ENCODE measurements at places on chromosomes 7 and 10. TPM values are rescaled to one million over a fixed set of nuclear protein-coding genes. Genes with fewer than 3 reads are reported as not detected.

The TAS2R5 gene
- 13.3 TPM for total RNA-seq

GRCh38 chr10:5618042-5618441 lies 48.4 kb downstream of the ASB13 start:
- no peak for DNase-seq

- no peak for DNase-seq
These were observed 71.8 kb upstream of the PPIF start for GRCh38 chr10:79275431-79275851.

DNA sequence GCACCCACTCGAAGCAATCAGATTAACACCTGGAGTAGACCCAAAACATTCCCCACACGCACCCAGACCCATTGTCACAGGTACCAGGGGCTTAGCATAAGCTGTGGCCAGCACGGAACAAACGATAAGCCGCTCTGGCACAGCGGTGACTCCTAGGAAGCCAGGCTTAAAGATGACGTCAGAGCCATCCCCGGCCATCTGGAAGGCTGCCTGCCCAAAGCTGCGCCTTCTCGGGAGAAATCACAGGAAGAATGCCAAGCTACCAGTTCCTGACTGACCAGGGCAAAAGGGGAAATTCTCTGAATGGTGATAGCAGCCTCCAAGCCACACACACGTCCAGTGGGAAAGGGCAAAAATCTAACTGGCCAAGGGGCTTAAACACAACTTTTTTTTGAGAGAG lies 13.0 kb upstream of the WIPI2 start:
- peak; percentile 83 for DNase-seq

DNA sequence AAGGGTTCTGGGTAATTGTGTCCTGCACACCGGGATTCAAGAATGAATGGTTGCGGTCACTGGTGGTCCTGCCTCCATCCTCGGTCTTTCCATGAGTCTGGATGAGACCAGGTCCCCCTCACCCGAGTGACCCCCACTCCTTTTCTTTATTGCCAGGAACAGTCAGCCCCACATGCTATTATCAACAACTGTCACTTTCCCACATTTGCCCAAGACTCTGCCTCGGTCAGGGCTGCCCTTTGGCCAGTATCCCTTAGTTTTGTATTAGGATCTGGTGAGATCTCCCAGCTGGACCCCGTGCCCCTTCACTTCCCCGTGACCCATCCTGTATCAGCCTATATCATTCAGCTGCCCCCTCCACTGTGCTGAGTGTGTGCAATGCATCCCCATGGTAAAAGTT lies 288.3 kb downstream of the ADARB2 start:
- DNase-seq = no peak

GRCh38 chr10:60257767-60258428 lies 131.8 kb downstream of the ANK3 start:
- no peak for DNase-seq

- DNase-seq = peak; percentile 69
These were observed 80.0 kb downstream of the C7orf25 start for GRCh38 chr7:42831718-42832522.

Measured in testis (tissue), 5 donors.